ENCODE measurements at places on chromosomes 11 and 22. TPM values are rescaled to one million over a fixed set of nuclear protein-coding genes. Genes with fewer than 3 reads are reported as not detected.

DNA sequence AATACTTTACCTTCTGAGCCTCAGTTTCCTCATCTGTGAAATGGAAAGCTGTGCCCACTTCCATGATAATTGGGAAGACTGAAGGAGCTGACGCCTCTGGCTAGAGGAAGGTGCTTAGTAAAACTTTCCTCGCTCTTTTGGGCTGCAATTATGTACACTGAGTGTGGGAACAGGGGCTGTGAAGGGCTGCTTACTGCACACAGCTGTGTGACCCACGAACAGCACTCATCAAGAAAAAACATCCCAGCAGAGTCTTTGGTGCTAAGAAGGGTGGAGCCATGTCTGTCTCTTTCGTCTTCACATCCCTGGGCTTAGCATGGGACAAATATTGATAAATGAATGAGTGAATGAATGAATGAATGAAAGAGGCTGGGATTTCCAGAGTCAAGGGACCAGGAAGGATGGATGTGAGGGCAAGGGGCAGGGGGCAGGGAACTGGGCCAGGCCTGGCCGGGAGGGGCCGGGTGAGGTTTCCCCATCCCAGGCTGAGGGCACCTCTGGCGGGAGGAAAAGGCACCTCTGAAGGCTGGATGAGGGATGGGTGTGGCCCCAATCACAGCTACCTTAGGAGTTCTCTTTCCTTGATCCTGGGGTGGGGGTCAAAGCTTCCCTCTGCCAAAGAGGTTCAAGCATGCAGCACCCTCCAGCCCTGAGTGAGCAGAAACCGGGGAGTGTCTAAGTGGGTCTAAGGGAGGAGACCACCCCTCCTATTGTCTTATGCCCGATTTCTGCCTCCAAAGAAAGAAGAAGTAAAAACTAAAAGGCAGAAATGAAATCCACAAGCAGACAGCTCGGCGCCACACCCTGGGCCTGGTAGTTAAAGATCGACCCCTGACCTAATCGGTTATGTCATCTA, 9.2 kb upstream of the CD5 start:
- H3K4me1 ChIP-seq: peaks cover 46% of the 10 kb centered on the region
- peak overlapping the region; percentile 73 for H3K27ac ChIP-seq
- H3K4me3 ChIP-seq: no peak overlapping the region

GRCh38 chr11:131064373-131064991, 148.2 kb upstream of the SNX19 start:
- no peak overlapping the region for H3K4me3 ChIP-seq
- no peaks in the 10 kb centered on the region for H3K36me3 ChIP-seq
- H3K27ac ChIP-seq: no peak overlapping the region
- DNase-seq: no peak
- no peaks in the 10 kb centered on the region for H3K27me3 ChIP-seq

DNA sequence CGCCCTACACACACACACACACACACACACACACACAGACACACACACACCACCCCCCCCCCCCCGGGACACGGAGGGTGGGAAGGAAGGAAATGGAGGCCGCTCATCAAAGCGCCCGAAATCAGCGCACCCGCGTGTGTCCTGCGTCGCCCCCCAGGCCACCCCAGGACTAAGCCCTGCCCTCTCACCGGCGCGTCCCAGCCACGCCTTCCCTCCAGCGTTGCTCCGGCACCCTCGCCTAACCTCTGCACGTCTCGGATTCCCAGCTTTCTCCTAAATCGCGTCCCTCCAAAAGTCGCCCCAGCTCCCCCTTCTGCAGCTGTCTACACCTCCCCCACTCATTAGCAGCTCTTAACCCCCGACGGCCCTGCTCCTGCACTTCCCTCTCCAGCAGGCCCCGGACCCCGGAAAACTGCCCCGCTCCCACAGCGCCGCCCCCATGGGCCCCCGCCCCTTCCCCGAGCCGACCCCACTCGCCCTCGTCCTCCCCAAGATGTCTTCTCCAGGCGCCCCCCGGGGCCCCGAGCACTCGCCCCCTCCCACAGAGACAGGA, 557 bp downstream of the PACSIN2 start:
- H3K36me3 ChIP-seq: no peaks in the 10 kb centered on the region
- peak overlapping the region; percentile 88 for H3K4me3 ChIP-seq
- H3K27me3 ChIP-seq: no peaks in the 10 kb centered on the region
- H3K4me1 ChIP-seq: peaks cover 20% of the 10 kb centered on the region

DNA sequence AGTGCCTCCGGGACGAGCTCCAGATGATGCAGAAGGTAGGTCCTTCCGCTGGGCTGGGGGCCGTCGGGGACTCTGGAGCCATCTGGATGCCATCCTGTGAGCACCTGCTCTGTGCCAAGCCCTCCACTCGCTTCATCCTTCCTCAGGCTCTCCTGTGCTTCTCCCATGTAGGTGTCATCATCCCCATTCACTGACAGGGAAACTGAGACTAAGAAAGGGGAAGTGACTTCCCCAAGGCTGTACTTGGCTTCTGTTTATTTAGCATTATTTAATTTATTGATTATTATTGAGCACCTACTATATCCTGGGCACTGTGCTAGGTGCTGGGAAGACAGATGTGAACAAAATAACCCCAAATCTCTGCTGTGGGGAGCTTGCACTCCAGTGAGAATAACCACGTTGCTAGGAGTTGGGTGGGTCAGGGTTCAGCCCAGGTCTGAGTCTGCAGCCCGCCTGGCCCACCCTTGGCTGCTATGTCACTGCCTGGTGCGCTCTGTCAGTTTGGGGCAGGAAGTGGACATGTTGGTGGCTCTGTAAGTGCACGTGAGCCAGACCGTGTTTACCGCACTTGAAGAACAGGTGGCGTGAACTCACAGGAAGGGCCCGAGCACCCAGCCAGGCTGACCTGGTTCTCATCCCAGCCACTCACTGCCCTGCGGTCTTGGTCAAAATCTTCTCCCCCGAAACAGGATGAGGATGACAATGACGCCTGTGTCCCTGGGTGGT, 35.9 kb upstream of the GCAT start:
- H3K27me3 ChIP-seq: no peaks in the 10 kb centered on the region
- H3K4me3 ChIP-seq: no peak overlapping the region
- DNase-seq: no peak
- peaks cover 77% of the 10 kb centered on the region for H3K36me3 ChIP-seq
- H3K27ac ChIP-seq: no peak overlapping the region

DNA sequence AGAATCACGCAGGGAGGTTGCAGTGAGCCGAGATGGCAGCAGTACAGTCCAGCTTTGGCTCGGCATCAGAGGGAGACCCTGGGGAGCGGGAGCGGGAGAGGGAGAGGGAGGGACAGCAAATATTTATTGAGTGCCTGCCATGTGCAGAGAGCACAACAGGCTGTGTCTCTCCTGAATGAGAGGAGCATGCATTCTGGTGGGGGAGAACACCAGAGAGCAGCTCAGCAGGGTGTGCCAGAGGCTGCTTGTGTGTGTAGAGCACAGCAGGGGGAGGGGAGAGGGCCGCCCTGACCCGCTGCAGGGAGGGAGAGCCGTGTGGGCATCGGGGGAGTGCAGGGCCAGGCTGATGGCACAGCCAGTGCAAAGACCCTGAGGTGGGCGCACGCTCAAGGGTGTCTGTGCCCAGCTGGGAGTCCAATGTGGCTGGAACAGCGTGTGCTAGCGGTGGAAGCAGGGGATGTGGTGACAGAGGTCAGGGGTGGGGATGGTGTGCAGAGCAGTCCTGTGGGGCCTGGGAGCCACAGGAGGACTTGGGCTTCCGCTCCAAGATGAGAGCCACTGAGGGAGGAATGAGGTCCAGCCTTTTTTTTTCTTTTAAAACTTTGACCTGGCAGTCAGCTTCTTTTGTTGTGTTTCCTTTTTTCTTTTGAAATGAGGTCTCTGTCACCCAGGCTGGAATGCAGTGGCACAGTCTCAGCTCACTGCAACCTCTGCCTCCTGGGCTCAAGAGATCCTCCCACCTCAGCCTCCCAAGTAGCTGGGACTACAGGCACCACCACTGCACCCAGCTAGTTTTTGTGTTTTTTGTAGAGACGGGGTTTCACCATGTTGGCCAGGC, 12.0 kb downstream of the PPIL2 start:
- H3K27ac ChIP-seq: no peak overlapping the region
- DNase-seq: no peak
- H3K27me3 ChIP-seq: no peaks in the 10 kb centered on the region
- H3K4me1 ChIP-seq: no peaks in the 10 kb centered on the region
- no peak overlapping the region for H3K4me3 ChIP-seq

- H3K27me3 ChIP-seq: no peaks in the 10 kb centered on the region
- H3K4me3 ChIP-seq: no peak overlapping the region
- no peaks in the 10 kb centered on the region for H3K36me3 ChIP-seq
- no peak for DNase-seq
- no peak overlapping the region for H3K27ac ChIP-seq
Measured at GRCh38 chr11:9022961-9023680, 19.3 kb upstream of the NRIP3 start.

- no peaks in the 10 kb centered on the region for H3K27me3 ChIP-seq
- H3K4me1 ChIP-seq: peaks cover 77% of the 10 kb centered on the region
- peak within 1 kb of the TSS; percentile 91 for H3K4me3 ChIP-seq
- no peak for DNase-seq
Measured at GRCh38 chr11:62707277-62707861, at the start of the genes BSCL2 and GNG3. Gene BSCL2 (minus strand): TSS chr11:62707424. CDS start chr11:62707195, 229 bp downstream. Gene GNG3 (plus strand): TSS chr11:62707676. CDS start chr11:62708296, 620 bp downstream.

Gene MIOX
- not detected for polyA plus RNA-seq

Gene CCDC188
- polyA plus RNA-seq: not detected

DNA sequence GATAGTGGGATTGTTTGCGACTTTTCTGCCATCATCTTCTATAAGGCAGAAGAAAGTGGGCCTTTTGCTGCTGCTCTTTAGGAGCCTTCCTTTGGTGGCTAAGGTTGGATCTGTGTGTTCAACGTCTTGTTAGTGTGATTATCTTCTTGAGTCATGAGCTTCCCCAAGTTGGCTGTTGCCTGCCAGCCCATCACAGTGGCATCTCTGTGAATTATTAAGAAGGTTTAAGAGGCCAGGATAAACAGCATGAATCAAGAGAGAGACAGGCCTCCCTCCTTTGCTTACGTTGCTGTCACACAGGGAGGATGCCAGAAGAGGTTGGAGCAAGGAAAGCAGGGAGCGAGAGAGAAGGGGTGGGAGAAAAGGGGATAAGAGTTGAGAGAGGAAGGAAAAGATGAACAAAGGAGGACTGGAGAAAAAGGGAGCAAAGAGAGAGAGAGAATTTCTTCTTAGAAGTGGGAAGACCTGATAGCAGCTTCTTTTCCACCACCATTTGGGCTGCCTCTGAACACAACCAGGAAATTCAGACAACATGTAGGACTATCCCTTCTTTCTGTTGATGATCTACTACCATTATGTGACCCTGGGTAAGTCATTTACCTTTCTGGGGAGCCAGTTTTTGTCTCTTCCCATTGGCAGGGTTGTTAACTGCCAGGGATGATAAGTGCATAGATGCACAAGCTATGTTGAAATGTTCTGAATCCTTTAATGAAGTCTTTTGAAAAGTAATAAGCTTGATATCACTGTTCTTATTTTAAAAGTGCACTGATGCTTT, 126.5 kb downstream of the NAV2 start:
- H3K27ac ChIP-seq: no peak overlapping the region
- H3K4me3 ChIP-seq: no peak overlapping the region

Gene TEX12
- polyA plus RNA-seq: not detected

Gene MRTFA
- 14.1 TPM for polyA plus RNA-seq

- no peaks in the 10 kb centered on the region for H3K36me3 ChIP-seq
- no peak for DNase-seq
- no peaks in the 10 kb centered on the region for H3K4me1 ChIP-seq
- H3K4me3 ChIP-seq: no peak overlapping the region
- no peak overlapping the region for H3K27ac ChIP-seq
- H3K27me3 ChIP-seq: no peaks in the 10 kb centered on the region
Measured at GRCh38 chr11:19751055-19751454, 38.4 kb downstream of the NAV2 start.

- H3K27ac ChIP-seq: peak overlapping the region; percentile 36
- peaks cover 9% of the 10 kb centered on the region for H3K4me1 ChIP-seq
- H3K36me3 ChIP-seq: peaks cover 38% of the 10 kb centered on the region
- H3K4me3 ChIP-seq: no peak overlapping the region
- no peaks in the 10 kb centered on the region for H3K27me3 ChIP-seq
Measured at GRCh38 chr11:112050721-112051120, 23.1 kb downstream of the PIH1D2 start.

- H3K27me3 ChIP-seq: no peaks in the 10 kb centered on the region
- peaks cover 14% of the 10 kb centered on the region for H3K36me3 ChIP-seq
- DNase-seq: peak; percentile 62
- H3K4me1 ChIP-seq: peaks cover 28% of the 10 kb centered on the region
Measured at GRCh38 chr11:12174477-12175143, 64.2 kb downstream of the MICAL2 start.

- H3K36me3 ChIP-seq: peaks cover 32% of the 10 kb centered on the region
- no peak overlapping the region for H3K4me3 ChIP-seq
- H3K27ac ChIP-seq: no peak overlapping the region
- DNase-seq: no peak
- H3K4me1 ChIP-seq: peaks cover 2% of the 10 kb centered on the region
- H3K27me3 ChIP-seq: no peaks in the 10 kb centered on the region
Measured at GRCh38 chr11:63761931-63762653, 6.5 kb downstream of the ZFTA start.

DNA sequence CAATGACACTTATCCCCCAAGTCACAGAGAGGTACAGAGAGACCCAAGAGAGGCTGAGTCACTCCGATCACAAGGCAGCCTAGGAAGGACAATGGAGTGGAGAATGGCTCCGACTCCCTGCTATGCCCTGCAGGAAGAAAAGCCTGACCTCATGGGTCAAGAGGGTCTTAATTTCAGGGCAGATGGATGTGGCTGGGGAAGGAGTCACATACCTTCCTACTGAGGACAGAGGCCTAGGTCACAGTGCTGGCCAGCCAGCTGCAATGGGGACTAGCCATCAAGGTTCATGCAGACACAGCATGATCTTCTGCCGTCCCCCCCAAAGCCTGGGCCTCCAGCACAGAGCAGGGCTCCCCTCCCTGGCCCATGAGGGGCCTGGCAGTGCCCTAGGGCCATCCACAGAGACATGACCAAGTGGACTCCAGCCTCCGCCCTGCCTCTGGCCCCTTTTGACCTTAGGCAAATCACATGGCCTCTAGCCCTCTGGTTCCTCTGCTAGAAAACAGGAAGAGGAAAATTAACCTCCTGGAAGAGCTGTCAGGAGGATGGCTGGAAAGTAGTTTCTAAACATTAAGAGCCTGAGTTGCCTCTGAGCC, 1.8 kb downstream of the ARRB1 start:
- peak; percentile 76 for DNase-seq

Gene CCND1
- polyA plus RNA-seq: 0.31 TPM

DNA sequence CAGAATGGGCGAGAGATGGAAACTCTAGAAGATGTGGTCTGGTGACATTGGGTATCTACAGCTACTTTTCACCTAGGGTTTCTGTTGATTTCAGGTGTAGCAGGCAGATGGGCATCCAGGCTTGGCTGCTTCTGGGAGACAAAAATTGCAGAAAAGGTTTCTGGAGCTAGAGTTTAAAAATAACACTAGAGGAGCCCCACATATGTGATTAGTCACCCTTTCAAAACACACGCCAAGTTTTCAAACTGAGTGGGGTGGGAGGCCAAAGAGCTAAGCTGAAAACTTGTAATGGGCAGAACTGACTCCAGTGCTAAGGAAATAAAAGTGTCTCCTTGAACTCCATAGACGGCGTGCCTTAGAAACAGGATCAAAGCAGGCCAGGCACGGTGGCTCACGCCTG, 80.8 kb downstream of the GRK3 start:
- peak overlapping the region; percentile 5 for H3K27ac ChIP-seq
- DNase-seq: no peak
- peaks cover 3% of the 10 kb centered on the region for H3K4me1 ChIP-seq
- peaks cover 24% of the 10 kb centered on the region for H3K36me3 ChIP-seq

GRCh38 chr22:22714600-22715335, 70.4 kb downstream of the GGTLC2 start:
- H3K27me3 ChIP-seq: no peaks in the 10 kb centered on the region
- DNase-seq: peak; percentile 83
- no peak overlapping the region for H3K4me3 ChIP-seq

GRCh38 chr22:42648368-42649245, 585 bp downstream of the CYB5R3 start:
- peak; percentile 38 for DNase-seq
- peaks cover 61% of the 10 kb centered on the region for H3K4me1 ChIP-seq
- no peaks in the 10 kb centered on the region for H3K27me3 ChIP-seq
- no peaks in the 10 kb centered on the region for H3K36me3 ChIP-seq
- peak overlapping the region; percentile 17 for H3K27ac ChIP-seq
- peak overlapping the region; percentile 69 for H3K4me3 ChIP-seq
